ENCODE measurements at places on chromosomes 3 and 15.

DNA sequence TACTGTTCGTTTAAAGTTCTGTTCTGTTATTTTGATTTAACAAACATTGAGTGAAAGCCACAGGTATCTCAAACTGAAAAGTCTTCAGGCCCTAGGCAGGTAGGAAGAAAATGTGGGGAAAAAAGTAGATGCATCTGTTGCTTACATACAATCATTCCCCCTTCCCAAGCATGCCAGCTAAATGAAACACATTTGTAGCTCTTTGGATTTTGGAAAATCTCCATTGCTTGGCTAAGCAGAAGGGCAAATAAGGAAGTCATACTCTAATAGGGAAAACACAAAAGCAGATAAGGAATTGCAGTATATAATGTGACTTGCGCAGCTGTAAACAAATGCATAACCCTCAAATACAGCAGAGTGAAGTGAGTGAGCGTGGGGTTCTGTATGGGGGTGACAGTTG, 375.9 kb downstream of the FGF12 start:
- no peak for DNase-seq

- no peak for DNase-seq
Observed at GRCh38 chr3:127238602-127239001, 45.7 kb downstream of the PRR23E start.

- DNase-seq: no peak
Observed at GRCh38 chr15:92667287-92667904, 11.8 kb upstream of the FAM174B start.

GRCh38 chr3:156680243-156680914, 6.0 kb downstream of the TIPARP start:
- no peak for DNase-seq

- no peak for DNase-seq
Observed at GRCh38 chr3:101939361-101940049, 90.2 kb downstream of the NFKBIZ start.

DNA sequence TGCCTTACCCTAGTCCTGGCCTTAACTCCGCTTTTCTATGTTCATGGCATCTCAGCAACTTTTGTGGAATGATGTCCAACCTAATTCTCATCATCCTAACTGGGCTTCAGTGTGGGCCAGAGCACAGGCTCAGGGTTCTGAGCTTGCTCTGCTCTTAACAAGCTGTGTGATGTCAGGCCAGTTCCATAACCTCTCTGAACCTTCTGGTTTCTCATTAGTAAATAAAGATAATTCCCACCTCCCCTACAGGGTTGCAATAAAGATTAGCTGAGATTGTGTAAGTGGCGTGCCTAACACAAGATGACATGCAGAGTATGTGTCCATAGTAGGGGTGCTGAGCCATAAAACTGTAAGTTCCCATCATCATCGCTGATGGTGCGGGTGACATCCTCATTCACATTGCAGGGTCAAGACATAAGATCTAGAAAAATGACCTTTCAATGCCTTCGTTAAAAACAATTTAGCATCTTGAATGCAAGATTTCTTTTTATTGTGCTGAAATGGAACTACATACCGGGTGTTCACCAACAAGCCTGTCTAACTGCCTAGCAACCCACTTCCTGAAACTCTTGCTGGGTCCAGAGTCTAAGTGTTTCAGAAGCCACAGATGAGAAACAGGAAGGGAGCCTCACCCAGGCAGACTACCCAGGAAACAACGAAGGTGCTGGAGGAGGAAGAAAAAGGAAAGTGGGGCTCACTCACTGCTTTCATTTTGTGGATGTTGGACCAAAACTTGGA, 36.2 kb downstream of the CDCP1 start:
- DNase-seq: no peak

GRCh38 chr15:60704129-60704528, 225.2 kb upstream of the ICE2 start:
- no peak for DNase-seq

DNA sequence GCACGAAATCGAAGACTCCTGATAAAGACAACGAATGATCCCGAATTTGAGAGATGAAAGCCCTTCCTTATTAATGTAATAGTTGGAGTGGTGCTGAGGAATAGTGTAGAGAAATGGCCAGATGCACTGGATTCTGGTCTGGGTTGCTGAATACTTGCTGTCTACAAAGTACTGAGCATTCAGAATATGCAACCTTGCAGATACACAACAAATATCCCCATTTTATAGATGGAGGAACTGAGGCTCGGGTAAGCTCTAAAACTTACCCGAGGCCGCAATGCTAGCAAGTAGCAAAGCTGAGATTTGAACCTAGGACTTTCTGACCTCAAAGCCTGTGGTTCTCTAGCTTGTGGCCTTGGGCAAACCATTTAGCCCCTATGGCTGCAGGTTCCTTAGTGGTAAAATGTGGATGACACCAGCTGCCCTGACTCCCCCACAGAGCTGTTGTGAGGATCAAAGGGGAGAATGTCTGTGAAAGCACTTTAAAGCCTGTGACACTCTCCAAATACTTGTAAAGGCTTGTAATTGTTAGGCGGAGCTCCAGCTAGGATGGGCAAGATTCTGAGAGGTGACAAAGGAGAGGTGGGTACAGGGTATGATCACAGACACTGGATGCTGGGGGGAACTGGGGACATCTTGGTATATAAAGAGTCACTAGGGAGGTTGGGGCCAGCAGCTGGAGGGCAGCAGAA, 39.8 kb downstream of the FOXB1 start:
- no peak for DNase-seq

- no peak for DNase-seq
Observed at GRCh38 chr3:134640872-134641470, 9.9 kb downstream of the KY start.

DNA sequence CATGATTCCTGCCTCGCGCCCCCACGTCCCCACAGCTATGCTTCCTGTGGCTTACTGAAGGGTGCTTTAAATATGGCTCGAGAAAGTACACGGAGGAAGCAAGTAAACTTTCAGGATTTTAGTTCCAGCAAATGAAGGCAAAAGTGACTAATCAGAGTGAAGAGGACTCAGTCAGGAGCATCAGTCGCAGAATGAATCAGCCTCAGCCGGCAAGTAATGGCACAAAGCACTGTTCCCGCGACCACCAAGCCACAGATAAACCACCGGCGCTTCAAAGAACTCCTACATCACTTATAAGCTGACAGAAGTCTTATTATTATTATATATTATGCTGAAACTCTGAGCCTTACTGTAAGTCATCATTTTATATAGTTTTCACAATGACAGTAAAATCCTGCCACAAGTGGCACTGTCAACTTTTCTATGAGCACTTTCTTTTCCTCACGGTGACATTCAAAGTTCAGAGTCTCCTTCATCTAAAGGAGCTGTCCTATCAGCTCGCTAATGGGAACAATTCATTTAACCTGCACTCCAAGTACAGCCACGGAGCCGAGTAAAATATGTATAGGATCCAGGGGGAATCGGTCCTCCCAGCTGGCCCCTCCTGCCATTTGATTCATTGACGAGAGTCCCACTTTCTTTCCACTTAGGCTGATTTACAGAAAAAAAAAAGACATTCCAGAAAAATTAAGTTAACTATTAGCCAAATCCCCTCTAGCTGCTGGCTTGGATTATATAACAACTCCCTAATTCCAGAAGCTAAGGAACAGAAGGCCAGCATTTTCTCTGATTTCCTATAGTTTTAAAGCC, 217.0 kb upstream of the ICE2 start:
- DNase-seq: no peak

GRCh38 chr3:100231668-100232067, 29.1 kb upstream of the TBC1D23 start:
- no peak for DNase-seq

GRCh38 chr15:67369359-67369998, 114.9 kb downstream of the IQCH start:
- no peak for DNase-seq

DNA sequence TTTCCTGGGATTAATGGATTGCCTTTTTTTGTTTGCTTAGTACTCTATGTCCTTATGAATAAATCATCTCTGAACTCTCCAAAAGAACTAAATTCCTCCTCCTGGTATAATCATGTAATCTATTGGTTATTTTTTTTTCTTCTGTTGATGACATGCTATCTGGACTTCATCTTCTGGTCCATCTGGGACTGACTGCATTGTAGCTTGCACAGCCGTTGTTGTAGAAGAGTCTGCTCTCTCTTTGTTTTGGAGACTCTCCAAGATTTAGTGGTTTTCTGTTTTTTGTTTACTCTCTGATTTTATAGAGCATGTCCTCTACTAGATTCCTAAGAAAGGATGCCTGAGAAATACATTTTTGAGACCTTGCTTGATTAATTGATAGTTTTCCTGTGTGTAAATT, 19.1 kb downstream of the IREB2 start:
- DNase-seq: no peak

GRCh38 chr3:106119614-106120082, 250.8 kb upstream of the CBLB start:
- no peak for DNase-seq

DNA sequence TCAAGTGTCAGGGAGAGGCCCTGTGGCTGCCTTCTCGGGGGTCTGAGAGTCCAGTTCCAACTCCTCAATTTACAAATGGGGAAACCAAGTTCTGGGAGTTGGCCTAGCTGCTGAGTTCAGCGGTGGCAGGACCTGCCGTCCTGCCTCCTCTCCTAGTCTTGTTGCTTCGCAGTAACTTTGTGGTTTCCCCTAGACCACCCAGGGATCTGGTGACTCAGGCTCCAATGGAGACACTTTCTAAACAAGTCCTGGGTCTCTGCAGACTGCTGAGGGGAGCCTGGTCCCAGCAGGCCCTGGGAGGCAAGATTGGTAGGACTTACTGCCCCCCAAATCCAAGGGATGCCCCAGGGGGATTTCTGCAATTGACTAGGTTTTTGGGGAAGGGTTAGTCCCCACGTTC, 83.6 kb downstream of the SMAD6 start:
- no peak for DNase-seq

- no peak for DNase-seq
Observed at GRCh38 chr3:56193519-56193918, 274.7 kb downstream of the ERC2 start.

DNA sequence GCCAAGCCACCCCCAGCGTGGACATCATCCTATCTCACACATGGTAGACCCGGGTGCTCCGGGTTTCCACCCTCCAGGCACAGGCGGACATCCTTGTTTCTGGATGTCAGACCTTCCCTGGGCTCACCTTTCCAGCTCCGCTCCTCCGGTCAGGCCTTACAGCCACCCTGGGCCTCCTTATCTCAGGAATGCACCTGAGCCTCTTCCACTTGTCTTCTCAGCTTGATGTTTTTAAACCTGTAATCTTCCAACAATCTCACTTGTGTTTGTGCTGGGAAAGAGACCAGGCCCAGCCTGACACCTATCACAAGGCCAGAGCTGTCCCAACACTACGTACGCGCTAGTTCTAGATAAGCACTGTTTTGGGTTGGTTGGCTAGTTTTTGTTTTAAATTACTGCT, 53.9 kb downstream of the NIPA2 start:
- DNase-seq: no peak

GRCh38 chr15:73075160-73075859, 23.0 kb downstream of the NEO1 start:
- DNase-seq: no peak

GRCh38 chr15:61314427-61314826, 85.3 kb upstream of the RORA start:
- DNase-seq: no peak

DNA sequence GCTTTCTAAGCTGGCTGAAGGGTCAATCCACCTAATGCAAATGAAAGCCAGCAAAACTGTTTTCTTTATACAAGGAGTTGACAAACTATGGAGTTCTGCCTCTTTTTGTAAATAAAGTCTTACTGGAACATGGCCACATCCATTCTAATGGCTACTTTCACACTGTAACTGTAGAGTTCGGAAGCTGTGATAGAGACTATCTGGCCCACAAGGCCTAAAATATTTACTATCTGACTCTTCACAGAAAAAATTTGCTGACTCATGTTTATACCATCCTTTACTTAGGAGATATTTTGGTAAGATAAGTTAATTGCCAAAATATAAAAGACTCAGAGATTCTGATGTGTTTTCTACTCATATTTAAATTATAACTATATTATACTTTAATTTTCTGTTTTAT, 93.7 kb upstream of the GK5 start:
- no peak for DNase-seq

DNA sequence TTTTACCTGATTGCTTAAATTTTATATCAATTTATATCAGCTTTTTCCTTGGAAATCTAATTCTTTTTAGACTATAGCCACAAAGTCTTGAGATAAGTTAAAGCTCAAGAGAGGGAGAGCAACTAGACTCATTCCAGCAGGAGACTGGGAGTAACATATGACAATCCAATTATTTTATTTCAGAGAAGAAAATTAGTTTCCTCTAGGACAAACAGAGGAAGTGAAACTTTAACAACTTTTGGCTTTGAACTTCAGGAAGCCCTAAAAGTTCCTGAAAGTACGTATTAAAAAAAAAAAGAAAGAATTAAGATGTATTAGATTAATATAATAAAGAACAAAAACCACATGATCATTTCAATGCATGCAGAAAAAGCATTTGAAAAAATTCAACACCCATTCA, 13.9 kb upstream of the UBE2E2 start:
- DNase-seq: no peak

- no peak for DNase-seq
Observed at GRCh38 chr3:59502806-59503205, 453.0 kb upstream of the CFAP20DC start.

GRCh38 chr15:69215314-69216035, 55.0 kb downstream of the GLCE start:
- no peak for DNase-seq

DNA sequence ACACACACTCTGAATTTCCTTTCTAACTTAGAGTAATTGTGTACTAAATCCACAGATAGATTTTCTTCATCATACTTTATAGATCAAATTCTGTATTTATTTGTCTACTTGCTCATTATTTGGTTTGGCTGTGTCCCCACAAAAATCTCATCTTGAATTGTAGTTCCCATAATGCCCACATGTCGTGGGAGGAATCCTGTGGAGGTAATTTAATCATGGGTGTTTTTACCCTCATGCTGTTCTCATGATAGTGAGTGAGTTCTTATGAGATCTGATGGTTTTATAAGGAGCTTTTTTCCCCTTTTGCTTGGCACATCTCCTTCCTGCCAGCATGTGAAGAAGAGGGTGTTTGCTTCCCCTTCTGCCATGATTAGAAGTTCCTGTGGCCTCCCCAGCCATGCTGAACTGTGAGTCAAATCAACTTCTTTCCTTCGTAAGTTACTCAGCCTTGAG, 198.3 kb upstream of the TGFBR2 start:
- no peak for DNase-seq

- no peak for DNase-seq
Observed at GRCh38 chr15:25932696-25933095, 69.6 kb upstream of the ATP10A start.

- DNase-seq: no peak
Observed at GRCh38 chr3:12427551-12427950, 56.7 kb upstream of the TSEN2 start.

- peak; percentile 74 for DNase-seq
Observed at GRCh38 chr15:49235446-49236124, 65.5 kb downstream of the GALK2 start.

DNA sequence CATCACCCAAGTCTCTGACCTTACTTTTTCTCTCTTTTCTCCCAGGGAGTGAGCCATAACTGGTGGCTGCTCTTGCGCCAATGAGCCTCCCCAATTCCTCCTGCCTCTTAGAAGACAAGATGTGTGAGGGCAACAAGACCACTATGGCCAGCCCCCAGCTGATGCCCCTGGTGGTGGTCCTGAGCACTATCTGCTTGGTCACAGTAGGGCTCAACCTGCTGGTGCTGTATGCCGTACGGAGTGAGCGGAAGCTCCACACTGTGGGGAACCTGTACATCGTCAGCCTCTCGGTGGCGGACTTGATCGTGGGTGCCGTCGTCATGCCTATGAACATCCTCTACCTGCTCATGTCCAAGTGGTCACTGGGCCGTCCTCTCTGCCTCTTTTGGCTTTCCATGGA, 13.2 kb upstream of the ATG7 start:
- no peak for DNase-seq

GRCh38 chr3:150738688-150739087, 24.3 kb downstream of the SIAH2 start:
- DNase-seq: no peak

Data from urinary bladder (tissue), 4 donors.